Ammon's horn (tissue), 1 donor: ENCODE measurements at places on chromosomes 11 and 22.

- no peak for DNase-seq
Observed at GRCh38 chr22:26972286-26972685, 314.9 kb downstream of the MIAT start.

GRCh38 chr11:114262681-114263512 is 33.3 kb upstream of the NNMT start:
- peak; percentile 83 for DNase-seq

- DNase-seq = no peak
Observed at GRCh38 chr11:82959987-82960778, 58.6 kb downstream of the DDIAS start.

DNA sequence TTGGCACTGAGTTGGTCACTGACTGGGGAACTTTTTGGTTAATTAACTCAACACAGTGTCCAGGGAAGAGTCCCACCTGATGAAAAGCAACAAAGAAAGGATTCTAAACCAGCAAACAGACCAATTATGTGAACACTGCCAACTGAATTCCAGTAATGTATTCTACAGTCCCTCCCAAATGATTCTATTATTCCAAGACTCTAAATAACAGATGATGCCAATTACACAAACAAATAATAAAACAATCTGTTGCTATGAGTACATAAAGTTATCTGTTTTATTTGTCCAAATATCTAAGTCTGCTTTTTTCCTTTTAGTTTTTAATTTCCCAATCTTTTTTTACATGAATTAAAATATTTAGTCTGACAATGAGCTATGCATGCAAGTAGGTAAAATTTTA is 98.3 kb upstream of the TP53AIP1 start:
- no peak for DNase-seq

GRCh38 chr11:129852125-129852740 is 36.6 kb downstream of the TMEM45B start:
- DNase-seq = no peak

- DNase-seq = no peak
Observed at GRCh38 chr22:23750367-23750713, 572 bp downstream of the ZNF70 start.

- DNase-seq = peak; percentile 70
Observed at GRCh38 chr11:110479108-110480101, 49.7 kb downstream of the FDX1 start.

DNA sequence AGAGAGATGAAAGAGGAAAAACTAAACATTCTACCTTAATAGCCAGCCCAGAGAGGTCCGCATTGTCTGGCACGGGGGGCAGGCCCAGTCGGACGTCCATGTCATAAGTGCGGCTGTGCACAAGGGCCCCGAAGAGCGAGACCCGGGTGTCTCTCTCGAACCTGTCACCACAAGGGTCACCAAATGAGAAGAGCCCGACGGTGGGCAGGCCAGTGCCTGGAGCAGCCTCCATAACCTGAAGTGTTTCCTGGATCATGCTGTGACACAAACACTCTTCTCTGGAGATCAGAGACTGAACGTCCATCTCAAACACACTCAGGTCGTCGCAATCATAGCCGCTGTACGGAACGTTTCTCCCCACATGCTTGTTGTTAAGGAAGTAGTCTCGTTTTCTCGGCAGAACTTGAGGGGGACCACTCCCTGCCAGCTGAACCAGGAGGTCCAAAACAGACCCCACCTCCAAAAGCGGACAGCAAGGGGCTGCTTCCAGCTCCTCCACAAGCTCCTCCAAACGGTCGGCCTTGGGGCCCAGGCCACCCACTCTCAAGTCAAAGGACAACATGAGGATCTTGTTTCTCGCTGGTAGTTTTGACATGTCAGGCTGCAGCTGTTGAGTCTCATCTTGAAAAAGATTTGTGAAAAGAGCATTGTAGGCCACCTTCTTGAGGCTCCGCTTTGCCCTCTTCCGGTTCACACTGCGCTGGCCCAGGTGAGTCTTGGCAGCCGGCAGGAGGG is 971 bp downstream of the TUBGCP6 start:
- no peak for DNase-seq

GRCh38 chr11:123211981-123212380 is 16.9 kb upstream of the CLMP start:
- DNase-seq = no peak
